ENCODE measurements at places on chromosomes 2 and 18.
A peak's percentile ranks its signal among the peaks of the same experiment; 100 is the strongest.

- DNase-seq: no peak
Measured at GRCh38 chr2:38191516-38191915, 115.6 kb upstream of the CYP1B1 start.

- DNase-seq: no peak
Measured at GRCh38 chr2:151357359-151357758, at the start of gene TNFAIP6. TSS of gene TNFAIP6 (plus strand) at chr2:151357592. CDS start at chr2:151357667, 75 bp downstream.

- DNase-seq: no peak
Measured at GRCh38 chr2:197889041-197889440, 84.6 kb downstream of the PLCL1 start.

DNA sequence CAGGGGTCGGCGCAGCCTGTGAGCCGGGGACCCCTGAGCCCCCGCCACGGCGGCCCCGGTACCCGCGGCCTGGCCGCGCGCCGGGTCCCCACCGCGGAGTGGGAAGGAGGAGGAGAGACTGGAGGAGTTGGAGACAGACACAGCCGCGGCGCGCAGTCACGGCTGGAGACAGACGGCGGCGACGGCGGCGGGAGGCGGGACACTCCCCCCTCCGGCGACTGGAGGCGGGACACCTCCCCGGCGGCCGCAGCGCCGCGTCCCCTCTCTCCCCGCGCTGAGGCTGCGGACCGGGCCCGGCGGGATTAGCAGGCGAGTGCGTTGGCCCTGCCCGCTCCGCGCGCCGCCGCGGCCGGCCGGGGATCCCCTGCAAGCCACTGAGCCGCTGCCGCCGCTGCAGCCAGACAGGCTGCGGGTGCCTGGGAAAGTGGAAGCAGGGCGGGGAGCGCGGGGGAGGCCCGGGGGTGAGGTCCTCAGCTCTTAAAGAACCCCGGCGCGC lies 1.0 kb upstream of the LDLRAD4 start:
- DNase-seq: peak; percentile 41

- DNase-seq: no peak
Measured at GRCh38 chr2:189519631-189520387, 60.8 kb downstream of the SLC40A1 start.

GRCh38 chr18:10367836-10368235 lies 86.6 kb upstream of the APCDD1 start:
- DNase-seq: no peak

DNA sequence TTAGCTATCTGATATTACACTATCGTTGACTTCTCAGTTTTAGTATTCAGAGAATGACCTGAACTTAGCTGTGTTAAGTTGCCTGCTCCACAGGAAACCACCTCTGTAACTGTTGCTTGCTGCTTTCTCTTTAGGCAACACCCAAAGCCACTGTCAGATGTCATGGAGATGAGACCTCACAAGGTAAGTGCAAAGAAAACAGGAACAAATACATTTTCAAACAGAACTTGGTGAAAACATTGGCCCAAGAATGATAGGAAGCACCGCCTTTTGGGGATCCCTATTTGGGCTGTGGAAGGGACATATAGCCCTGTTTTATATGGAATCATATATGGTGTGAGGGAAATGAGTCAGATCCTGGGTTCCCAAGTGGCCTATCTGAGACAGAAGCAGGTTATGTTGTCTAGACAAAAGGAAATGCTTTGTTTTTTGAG lies 143.4 kb downstream of the UBE2E3 start:
- DNase-seq: no peak

DNA sequence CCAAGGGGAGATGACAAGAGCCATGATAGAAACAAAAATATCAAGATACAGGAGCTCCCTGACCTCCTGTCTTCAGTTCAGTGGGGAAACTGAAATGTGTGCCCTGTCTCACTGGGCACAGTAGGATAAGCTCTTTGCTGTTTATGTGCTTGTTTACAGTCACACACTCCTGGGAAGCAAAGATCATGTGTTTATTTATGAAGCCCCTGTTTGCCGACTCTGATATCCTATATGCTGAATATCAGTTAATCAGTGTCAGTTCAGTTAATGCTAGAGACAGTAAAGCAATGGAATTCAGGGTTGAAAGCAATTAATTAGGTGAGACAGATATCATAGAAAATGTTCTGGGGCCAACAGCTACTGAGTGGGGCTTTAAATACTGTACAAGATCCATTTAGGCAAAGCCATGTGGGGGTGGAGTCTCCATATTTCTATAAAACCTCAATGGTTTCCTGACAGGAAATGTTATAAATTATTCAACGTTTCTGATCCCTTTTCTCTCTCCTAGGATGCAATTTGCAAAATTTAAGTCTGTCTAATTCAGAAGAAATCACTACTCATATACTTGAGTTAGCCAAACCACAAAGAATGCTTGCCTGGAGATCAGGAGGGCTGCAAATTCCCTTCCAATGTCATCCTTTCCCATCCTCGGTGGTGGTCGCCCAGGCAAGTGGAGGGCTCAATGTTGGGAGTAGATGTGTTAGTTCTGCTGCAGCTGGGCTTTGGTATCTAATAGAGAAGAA lies 551.3 kb downstream of the CMPK2 start:
- no peak for DNase-seq

GRCh38 chr2:47721296-47721695 lies 61.6 kb upstream of the MSH6 start:
- no peak for DNase-seq

DNA sequence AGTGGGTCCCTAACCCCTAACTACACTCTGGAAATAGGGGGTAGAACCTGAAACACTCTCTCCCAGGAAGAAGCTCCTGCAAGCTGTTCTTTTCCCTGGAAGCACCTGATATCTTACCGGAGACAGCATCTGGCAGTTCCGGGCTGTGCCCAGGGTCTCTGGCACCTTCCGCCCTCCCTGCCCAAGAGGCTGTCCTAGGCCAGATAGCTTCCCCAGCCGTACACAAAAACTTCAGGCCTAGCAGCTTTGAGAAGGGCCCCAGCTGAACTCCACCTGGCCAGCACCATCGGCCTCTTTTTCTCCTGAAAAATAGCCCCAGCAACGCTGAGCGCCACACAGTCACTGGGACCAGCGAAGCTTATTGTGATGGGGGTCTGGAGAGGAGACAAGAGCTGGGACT lies 9.7 kb downstream of the OSR1 start:
- no peak for DNase-seq

DNA sequence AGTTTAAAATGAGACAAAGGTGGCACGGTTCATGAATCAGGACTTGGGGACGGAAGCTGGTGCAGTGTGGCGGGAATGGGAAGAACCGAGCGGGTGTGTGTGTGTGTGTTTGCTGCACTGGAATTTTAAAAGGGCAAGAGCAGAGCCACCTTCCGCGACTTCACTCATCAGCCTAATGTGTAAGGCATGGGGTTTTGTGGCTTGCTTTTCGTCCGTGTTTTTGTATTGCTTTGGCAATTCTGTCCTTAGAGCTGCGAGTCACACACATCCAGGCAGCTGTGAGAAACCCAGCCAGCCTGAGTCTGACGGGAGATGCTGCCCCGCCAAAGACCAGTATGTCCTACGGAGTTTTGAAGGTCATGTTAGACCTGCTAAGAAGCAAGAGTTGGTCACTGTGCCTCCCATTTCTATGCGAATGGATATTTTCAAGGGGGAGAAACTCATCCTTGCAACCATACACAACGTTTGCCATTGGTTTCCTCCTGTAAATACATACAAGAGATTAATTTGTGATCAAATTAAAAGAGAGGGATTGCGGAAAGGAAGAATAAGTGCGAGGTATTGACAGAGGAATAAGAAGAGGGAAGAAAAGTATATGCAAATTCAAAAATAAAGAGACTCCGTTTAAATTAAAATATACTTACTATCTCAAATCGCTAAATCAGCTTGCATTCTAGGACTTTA lies 665 bp upstream of the CACNB4 start:
- DNase-seq: peak; percentile 34

DNA sequence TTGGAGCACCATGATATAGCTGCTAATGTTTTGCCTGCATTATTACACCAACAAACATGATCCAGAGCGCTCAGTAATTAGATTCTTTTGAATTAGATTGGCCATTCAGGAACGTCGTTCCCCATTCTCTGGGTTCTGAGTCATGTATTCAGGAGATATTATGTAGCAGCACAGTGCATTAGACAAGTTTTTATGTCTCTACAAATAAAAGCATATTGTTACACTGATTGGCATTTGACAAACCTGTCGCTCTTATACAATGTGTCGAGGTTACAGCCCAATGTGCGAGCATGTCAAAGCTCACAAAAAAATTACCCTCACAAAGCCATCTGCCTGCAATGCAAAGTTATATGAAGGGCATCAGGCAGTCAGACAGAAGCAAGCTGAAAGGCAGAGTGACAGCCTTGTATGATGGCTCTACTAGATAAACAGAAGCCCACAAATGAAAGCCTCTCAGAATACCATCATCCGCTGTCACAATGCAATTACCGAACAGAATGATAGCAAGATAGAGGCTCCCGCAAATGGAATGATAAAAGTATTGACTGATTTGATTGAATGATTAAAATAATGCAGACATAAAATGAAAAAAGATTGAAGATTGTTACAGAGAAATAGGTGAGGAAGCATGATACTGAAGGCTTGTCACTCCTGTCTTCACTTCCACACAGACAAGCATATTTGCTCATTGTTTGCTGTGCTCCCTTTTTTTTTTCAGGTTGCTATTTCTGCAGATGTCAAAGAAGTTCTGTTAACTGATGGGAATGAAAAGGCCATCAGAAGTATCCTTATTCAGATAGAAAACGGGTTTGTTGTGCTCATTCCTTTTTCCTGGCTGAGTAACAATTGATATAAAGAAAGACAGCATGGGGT lies 234.6 kb upstream of the SIX3 start:
- no peak for DNase-seq

- no peak for DNase-seq
Measured at GRCh38 chr2:99476629-99477028, 13.2 kb downstream of the REV1 start.

GRCh38 chr2:97712693-97713295 lies 582 bp upstream of the ZAP70 start:
- no peak for DNase-seq

- no peak for DNase-seq
Measured at GRCh38 chr2:99569386-99569785, 79.6 kb upstream of the REV1 start.

DNA sequence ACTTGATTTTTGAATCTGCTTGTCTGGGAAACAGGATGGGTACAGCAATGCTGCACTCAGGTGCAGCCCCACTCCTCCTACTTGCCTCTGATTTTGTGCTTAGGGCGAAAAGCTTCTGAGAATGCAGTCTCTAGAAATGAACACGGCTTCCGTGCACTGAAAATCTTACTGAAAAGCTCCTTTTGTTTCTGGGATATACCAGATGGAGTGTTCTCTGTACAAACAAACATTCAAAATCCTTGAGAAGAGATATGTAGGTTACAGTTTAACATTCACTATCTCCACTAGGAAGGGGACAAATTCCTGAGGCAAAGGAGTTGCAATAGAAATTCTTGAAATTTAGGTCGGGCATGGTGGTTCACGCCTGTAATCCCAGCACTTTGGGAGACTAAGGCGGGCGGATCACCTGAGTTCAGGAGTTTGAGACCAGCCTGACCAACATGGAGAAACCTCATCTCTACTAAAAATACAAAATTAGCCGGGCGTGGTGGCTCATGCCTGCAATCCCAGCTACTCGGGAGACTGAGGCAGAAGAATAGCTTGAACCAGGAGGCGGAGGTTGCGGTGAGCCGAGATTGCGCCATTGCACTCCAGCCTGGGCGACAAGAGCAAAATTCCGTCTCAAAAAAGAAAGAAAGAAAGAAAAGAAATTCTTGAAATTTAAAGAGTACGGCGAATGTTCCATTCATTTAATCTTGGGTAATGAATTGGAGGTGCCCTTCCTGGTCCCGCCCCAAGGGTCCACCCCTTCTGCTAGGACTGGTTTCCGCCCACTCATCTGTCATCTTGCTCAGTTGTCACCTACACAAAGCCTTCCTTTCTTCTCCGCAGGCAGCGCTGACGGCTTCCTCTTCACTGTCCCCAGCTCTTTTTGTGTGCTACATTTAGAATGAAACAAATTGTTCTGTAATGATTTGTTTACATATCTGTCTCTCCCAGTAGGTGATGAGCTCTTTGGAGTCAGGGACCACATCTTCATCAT lies 92.4 kb downstream of the SOCS6 start:
- peak; percentile 35 for DNase-seq

- DNase-seq: peak; percentile 4
Measured at GRCh38 chr2:221423210-221423804, 148.8 kb downstream of the EPHA4 start.

DNA sequence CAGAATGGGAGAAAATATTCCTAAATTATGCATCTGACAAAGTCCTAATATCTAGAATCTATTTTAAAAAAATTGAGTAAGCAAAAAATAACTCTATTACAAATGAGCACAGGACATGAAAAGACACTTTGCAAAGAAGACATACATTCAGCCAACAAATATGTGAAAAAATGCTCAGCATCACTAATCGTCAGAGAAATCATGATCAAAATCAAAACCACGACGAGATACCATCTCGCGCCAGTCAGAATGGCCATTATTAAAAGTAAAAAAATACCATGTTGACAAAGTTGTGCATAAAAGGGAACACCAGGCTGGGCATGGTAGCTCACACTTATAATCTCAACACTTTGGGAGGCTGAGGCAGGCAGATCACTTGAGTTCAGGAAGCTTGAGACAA lies 63.5 kb downstream of the EVA1A start:
- DNase-seq: no peak

DNA sequence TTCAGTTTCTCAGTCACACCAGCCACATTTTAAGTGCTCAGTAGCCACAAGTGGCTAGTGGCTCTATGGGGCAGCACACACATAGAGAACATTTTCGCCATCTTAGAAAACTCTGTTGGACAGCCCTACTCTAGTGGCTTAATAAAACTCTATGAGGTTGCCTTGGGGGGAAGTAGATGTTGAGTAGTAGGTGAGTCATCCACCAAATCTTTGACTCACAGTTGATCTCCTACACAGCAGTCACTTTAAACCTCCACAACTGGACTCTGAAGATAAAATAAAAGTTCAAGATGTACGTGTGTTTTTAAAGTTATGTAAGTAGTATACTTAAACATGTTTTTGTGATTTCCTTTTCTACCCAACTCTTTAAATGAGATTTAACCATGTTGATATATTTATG lies 379.0 kb downstream of the SETBP1 start:
- no peak for DNase-seq

DNA sequence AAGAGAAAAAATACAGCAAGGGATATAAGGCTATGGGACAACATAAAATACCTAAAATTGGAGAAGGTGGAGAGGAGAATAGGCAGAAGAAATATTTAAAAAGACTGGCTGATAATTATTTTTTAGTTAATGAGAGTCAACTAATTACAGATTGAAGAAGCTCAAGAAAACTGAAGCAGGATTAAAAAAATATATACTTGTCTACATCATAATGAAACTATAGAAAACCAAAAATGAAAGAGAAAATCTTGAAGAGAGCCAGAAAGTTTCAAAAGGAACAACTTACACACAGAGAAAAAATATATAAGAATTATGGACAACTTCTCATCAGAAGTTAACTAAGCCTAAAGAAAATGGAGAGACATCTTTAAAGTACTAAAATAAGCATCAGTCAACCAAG lies 62.9 kb upstream of the APCDD1 start:
- no peak for DNase-seq

DNA sequence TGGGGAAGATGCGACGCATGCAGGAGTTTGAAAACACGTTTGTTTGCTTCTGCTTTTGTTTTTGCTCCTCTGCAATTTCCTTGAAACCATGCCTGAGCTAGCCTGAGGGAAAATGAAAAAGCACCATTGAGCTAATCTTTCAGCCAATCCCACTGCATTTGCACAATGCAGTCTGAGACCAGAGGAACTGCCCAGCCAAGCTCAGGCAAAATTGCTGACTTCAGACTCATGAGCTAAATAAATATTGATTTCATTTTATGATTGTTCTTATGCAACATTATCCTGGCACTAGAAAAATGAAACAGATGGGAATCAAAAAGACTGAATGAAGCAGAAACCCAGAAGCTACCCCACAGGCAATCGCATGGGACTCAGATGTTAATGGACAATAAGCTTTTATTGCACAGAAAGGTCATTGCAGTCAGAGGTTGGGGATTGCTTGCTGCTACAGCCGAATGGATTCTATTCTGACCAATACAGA lies 37.0 kb downstream of the TPRKB start:
- peak; percentile 1 for DNase-seq
